NCI-H1436 (cell line): ENCODE measurements at places on chromosomes 13 and 19.

- no peak for DNase-seq
These were observed 48.0 kb upstream of the IPO5 start for GRCh38 chr13:97905517-97905916.

DNA sequence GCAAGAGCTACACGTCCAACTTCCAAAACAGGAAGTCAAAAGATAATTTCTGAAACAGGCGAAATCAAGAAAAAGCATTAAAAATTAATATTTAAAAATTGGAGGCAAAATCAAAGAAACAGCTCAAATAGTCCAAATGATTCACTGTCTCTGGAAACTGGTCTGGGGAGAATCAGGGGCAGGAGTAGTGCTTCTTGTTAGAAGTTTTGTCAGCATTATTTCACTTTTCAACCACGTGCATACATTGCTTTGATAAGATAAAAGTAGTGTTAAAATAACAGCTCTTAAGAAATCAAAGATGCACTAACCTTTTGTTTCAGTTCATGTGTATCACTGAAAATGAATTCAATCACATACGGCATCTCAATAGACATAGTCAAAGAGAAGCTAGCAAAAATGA, 53.8 kb downstream of the PARP4 start:
- no peak for DNase-seq

GRCh38 chr13:76387566-76387965, 498.6 kb downstream of the KCTD12 start:
- no peak for DNase-seq

DNA sequence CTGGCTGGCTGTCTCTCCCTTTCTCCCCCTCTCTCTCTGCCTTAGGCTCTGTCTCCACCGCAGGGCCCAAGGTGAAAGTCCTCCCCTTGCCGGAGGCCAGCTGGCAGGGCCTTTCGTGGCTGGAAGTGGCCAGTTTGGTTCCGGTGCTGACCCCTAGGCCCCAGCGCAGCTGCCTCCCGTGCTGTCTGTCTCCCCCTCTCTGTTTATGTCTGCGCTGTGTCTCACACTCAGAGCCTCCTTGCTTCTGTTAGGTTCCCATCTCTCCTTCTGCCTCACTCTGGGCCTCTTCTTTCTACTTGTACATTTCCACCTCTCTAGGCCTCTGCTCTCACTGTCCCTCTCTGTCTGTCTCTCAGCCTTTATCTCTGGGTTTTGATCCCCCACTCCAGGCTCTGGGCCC, 13.1 kb downstream of the CCDC97 start:
- DNase-seq = no peak

GRCh38 chr13:66875264-66875663, 354.9 kb downstream of the PCDH9 start:
- no peak for DNase-seq
